Upper lobe of right lung (tissue), 1 donor: ENCODE measurements at places on chromosomes 3 and 15. TPM values are rescaled to one million over a fixed set of nuclear protein-coding genes. Genes with fewer than 3 reads are reported as not detected.

GRCh38 chr3:184670091-184670602 lies 41.7 kb downstream of the MAGEF1 start:
- no peaks in the 10 kb centered on the region for H3K36me3 ChIP-seq
- DNase-seq = no peak
- no peak overlapping the region for H3K27ac ChIP-seq
- no peaks in the 10 kb centered on the region for H3K4me1 ChIP-seq

- no peak for DNase-seq
- H3K4me1 ChIP-seq = no peaks in the 10 kb centered on the region
- no peak overlapping the region for H3K4me3 ChIP-seq
- no peak overlapping the region for H3K27ac ChIP-seq
- H3K36me3 ChIP-seq = no peaks in the 10 kb centered on the region
Measured at GRCh38 chr3:139414608-139415224, 25.3 kb upstream of the COPB2 start.

DNA sequence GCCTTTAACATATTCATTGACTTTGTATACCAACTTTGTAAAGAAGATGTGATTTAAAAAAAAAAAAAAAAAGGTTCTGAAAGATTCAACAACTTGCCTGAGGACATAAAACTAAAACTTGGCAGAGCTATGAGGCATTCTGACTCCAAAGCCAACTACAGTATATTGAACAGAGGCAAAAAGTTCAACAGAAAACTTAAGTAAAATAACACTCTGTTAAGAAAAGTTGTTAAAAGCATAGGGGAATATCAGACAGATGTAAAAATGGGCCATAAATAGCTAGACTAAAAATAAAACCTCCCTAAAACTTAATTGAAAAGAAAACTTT lies 23.4 kb downstream of the GOLIM4 start:
- H3K4me3 ChIP-seq = no peak overlapping the region
- no peak for DNase-seq
- H3K27me3 ChIP-seq = no peaks in the 10 kb centered on the region
- no peaks in the 10 kb centered on the region for H3K36me3 ChIP-seq
- H3K27ac ChIP-seq = no peak overlapping the region

The LTF gene
- total RNA-seq = 14.3 TPM

The DCLK3 gene
- total RNA-seq = not detected

The ITIH1 gene
- total RNA-seq = not detected

- H3K4me3 ChIP-seq = no peak overlapping the region
- H3K27ac ChIP-seq = no peak overlapping the region
- no peak for DNase-seq
- no peaks in the 10 kb centered on the region for H3K27me3 ChIP-seq
- H3K36me3 ChIP-seq = peaks cover 100% of the 10 kb centered on the region
Measured at GRCh38 chr3:14166877-14167603, 11.4 kb downstream of the XPC start.

GRCh38 chr3:118354556-118354955 lies 680.1 kb downstream of the IGSF11 start:
- no peak for DNase-seq
- no peaks in the 10 kb centered on the region for H3K36me3 ChIP-seq
- no peak overlapping the region for H3K4me3 ChIP-seq
- H3K27me3 ChIP-seq = no peaks in the 10 kb centered on the region
- H3K4me1 ChIP-seq = no peaks in the 10 kb centered on the region

DNA sequence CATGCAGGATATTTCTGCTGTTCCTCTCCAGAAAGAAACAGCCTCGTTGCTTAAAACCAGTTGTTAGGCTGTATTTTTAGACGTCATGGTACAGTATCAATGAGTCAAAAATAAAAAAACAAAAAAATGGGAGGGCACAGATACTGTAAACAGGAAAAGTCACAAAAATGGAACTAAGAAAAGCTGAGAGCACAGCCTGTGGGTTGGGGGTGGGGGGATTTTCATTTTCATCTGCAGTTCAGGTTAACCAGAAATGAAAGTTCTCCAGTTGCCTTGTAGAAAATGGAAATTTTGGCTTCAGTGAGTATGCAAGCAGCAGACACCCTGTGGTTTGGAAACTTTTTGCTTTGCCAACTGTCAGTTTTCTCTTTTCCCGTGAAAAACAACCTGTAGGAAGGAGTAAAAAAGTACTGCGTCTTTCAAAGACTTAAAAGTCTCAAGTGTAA lies 59.0 kb downstream of the FRMD4B start:
- H3K27me3 ChIP-seq = no peaks in the 10 kb centered on the region
- DNase-seq = no peak
- no peaks in the 10 kb centered on the region for H3K36me3 ChIP-seq
- peaks cover 76% of the 10 kb centered on the region for H3K4me1 ChIP-seq
- H3K4me3 ChIP-seq = no peak overlapping the region

GRCh38 chr15:41948490-41948889 lies 23.9 kb downstream of the EHD4 start:
- no peak overlapping the region for H3K4me3 ChIP-seq
- peaks cover 29% of the 10 kb centered on the region for H3K36me3 ChIP-seq
- H3K4me1 ChIP-seq = peaks cover 50% of the 10 kb centered on the region
- DNase-seq = no peak
- no peaks in the 10 kb centered on the region for H3K27me3 ChIP-seq
- no peak overlapping the region for H3K27ac ChIP-seq

DNA sequence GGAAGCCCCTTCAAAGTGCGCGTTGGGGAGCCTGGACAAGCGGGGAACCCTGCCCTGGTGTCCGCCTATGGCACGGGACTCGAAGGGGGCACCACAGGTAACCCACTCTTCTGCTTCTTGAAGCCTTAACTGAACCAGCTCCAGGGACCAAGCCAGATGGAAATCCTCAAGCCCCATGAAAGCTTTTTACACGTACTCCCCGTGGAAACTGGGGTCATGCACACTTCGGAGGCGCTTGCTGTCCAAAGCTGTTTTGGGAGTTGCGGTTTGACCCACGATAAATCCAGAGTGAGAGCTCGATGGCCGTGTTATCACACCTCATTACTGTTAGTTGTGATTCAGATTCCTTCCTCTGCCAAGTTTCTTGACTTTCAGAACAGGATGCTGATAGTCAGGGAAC lies 47.5 kb downstream of the DNASE1L3 start:
- H3K4me1 ChIP-seq = peaks cover 29% of the 10 kb centered on the region
- no peaks in the 10 kb centered on the region for H3K27me3 ChIP-seq
- H3K27ac ChIP-seq = no peak overlapping the region
- peaks cover 25% of the 10 kb centered on the region for H3K36me3 ChIP-seq
- DNase-seq = peak; percentile 48
- no peak overlapping the region for H3K4me3 ChIP-seq

The FANCD2OS gene
- total RNA-seq = not detected

GRCh38 chr15:50653156-50653743 lies 33.3 kb downstream of the TRPM7 start:
- no peaks in the 10 kb centered on the region for H3K4me1 ChIP-seq
- H3K4me3 ChIP-seq = no peak overlapping the region
- no peak for DNase-seq
- no peak overlapping the region for H3K27ac ChIP-seq

- DNase-seq = peak; percentile 51
- H3K27ac ChIP-seq = no peak overlapping the region
- H3K4me1 ChIP-seq = no peaks in the 10 kb centered on the region
- H3K4me3 ChIP-seq = no peak overlapping the region
Measured at GRCh38 chr15:77826006-77826695, 193.4 kb upstream of the LINGO1 start.

The AMT gene
- 9.0 TPM for total RNA-seq

GRCh38 chr3:8436661-8437287 lies 64.8 kb upstream of the LMCD1 start:
- no peaks in the 10 kb centered on the region for H3K36me3 ChIP-seq
- no peak for DNase-seq
- H3K4me1 ChIP-seq = no peaks in the 10 kb centered on the region
- no peaks in the 10 kb centered on the region for H3K27me3 ChIP-seq
- H3K27ac ChIP-seq = peak overlapping the region; percentile 36
- H3K4me3 ChIP-seq = no peak overlapping the region

The GPR160 gene
- 22.3 TPM for total RNA-seq

DNA sequence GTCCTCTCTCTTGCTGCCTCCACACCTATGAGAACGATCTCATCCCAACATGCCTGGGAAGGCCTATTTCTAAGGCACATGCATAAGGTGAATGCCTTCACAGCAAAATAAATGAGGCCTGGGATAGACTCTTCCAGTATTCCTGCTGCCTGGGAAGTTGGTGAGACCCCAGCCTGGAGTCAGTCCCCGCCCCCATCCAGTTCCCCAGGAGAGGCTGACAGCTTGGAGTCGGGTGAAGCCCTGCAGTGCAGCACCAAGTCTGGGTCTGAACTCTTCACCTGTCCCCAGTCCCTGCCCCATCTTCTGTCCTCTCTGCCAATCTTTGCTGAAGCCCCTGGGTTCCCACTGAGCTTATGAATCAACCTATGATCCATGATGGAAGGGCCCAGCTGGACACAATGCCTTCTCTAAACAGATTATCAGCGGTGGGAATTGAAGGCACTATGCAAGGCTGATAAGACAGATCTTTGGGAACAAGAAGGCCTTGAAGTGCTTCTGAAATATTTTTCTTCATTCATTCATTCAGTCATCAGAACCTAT lies 10.2 kb upstream of the APBA2 start:
- no peak for DNase-seq
- H3K27me3 ChIP-seq = no peaks in the 10 kb centered on the region
- no peak overlapping the region for H3K27ac ChIP-seq
- no peaks in the 10 kb centered on the region for H3K4me1 ChIP-seq
- no peak overlapping the region for H3K4me3 ChIP-seq
- H3K36me3 ChIP-seq = no peaks in the 10 kb centered on the region

GRCh38 chr3:116153174-116153573 lies 292.1 kb downstream of the LSAMP start:
- no peak for DNase-seq
- no peaks in the 10 kb centered on the region for H3K4me1 ChIP-seq
- peak overlapping the region; percentile 20 for H3K4me3 ChIP-seq
- no peaks in the 10 kb centered on the region for H3K27me3 ChIP-seq
- no peaks in the 10 kb centered on the region for H3K36me3 ChIP-seq

The TPRG1 gene
- total RNA-seq = 22.3 TPM

The SCN11A gene
- total RNA-seq = 0.14 TPM

DNA sequence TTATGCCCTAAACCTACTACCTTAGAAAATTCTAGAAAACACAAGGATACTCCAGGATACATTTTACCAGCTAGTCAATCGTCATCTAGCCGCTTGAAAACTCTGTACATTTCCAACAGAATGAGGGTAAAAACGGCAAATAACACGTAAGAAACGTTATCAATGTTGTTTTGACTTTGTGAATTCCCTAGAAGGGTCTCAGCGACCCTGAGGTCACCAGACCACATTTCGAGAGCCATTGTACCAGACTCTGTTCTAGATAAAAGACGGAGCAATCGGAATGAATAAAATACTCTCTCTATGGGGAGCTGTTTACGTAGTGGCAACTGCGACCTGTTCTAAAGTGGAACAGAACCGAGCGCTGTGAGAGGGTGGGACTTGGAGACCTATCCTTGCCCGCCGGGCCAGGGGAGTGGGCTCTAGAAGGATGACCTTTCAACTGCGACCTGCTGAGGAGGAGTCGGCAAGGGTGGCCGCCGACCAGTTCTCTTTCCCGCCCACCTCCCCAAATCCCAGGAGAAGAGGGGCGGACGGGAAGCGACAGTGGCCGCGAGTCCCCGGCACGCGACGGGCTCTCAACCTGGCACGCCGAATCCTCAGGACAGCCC lies 778 bp upstream of the AP4E1 start:
- no peaks in the 10 kb centered on the region for H3K27me3 ChIP-seq
- H3K4me1 ChIP-seq = peaks cover 29% of the 10 kb centered on the region
- peaks cover 14% of the 10 kb centered on the region for H3K36me3 ChIP-seq
- H3K27ac ChIP-seq = peak overlapping the region; percentile 93

GRCh38 chr15:30921781-30922479 lies 18.2 kb downstream of the FAN1 start:
- no peaks in the 10 kb centered on the region for H3K4me1 ChIP-seq
- H3K27me3 ChIP-seq = no peaks in the 10 kb centered on the region
- H3K27ac ChIP-seq = no peak overlapping the region
- no peak overlapping the region for H3K4me3 ChIP-seq
- peaks cover 96% of the 10 kb centered on the region for H3K36me3 ChIP-seq

GRCh38 chr15:100191161-100191560 lies 150.6 kb downstream of the ADAMTS17 start:
- no peaks in the 10 kb centered on the region for H3K4me1 ChIP-seq
- H3K27ac ChIP-seq = no peak overlapping the region
- no peaks in the 10 kb centered on the region for H3K36me3 ChIP-seq

The CCR3 gene
- total RNA-seq = 0.43 TPM

The ADAMTS7 gene
- total RNA-seq = 9.1 TPM

The SLC12A1 gene
- total RNA-seq = not detected

The COL6A5 gene
- 6.3 TPM for total RNA-seq

GRCh38 chr3:120072867-120073525 lies 21.3 kb downstream of the GSK3B start:
- DNase-seq = no peak
- H3K4me3 ChIP-seq = no peak overlapping the region
- H3K27ac ChIP-seq = no peak overlapping the region
- no peaks in the 10 kb centered on the region for H3K36me3 ChIP-seq
- peaks cover 2% of the 10 kb centered on the region for H3K4me1 ChIP-seq

The ATP2B2 gene
- total RNA-seq = 0.06 TPM

The TLR9 gene
- total RNA-seq = 0.87 TPM

The ROBO1 gene
- 27.1 TPM for total RNA-seq

- H3K4me1 ChIP-seq = peaks cover 9% of the 10 kb centered on the region
- H3K36me3 ChIP-seq = no peaks in the 10 kb centered on the region
- DNase-seq = no peak
- no peak overlapping the region for H3K27ac ChIP-seq
- H3K27me3 ChIP-seq = no peaks in the 10 kb centered on the region
Measured at GRCh38 chr15:86915811-86916331, 836.2 kb downstream of the AGBL1 start.

DNA sequence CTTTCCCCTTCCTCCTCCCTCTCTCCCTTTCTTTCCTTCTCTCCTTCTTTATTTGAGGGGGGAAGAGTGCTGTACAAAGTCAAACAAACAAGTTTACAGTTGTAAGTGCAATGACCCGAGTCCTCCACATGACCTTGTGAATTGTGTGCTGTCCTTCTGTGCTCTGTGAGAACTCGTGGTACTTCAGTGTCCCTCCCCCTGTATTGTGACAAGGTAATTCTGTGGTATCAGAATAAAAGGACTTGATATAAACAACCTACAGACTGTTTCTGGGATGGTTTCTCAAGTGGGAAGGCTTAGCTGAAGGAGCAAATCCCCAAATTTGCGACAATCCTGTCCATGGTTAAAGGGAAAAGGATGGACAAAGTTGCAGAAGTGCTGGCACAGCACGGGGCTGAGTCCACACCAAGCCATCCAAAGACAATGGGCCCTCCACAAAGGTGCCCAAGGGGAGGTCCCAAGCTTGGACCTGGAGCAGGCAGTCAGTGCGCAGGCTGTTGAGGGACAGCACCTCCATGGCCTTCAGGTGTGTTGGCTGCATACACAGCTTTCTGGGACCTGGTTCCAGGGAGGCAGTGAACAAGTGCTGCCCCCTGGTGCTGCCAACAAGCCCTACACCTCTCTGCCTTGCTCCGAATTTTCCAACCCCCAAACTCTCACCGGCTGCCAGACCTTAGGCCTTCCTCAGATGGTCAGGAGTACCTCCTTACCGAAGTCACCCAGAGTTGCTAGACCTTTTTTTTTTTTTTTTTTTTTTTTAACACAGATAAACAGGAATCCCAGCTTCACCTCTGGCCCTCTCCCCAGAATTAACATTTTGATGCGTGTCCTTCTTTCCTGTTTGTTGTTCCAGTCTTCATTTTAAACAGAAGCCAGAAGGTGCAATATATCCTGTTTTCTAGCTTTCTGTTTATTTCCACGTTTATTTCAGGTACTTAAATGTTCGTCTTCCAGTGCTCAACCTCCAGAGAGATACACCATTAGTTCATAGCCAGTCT lies 2.6 kb upstream of the APEH start:
- H3K27ac ChIP-seq = no peak overlapping the region
- peak; percentile 84 for DNase-seq
- H3K27me3 ChIP-seq = no peaks in the 10 kb centered on the region
- peaks cover 12% of the 10 kb centered on the region for H3K4me1 ChIP-seq
- peaks cover 6% of the 10 kb centered on the region for H3K36me3 ChIP-seq
- no peak overlapping the region for H3K4me3 ChIP-seq

The NEK10 gene
- total RNA-seq = 0.49 TPM
